ENCODE measurements at places on chromosomes 13 and 19.

GRCh38 chr13:101584331-101584730, 131.9 kb downstream of the ITGBL1 start:
- DNase-seq: no peak

DNA sequence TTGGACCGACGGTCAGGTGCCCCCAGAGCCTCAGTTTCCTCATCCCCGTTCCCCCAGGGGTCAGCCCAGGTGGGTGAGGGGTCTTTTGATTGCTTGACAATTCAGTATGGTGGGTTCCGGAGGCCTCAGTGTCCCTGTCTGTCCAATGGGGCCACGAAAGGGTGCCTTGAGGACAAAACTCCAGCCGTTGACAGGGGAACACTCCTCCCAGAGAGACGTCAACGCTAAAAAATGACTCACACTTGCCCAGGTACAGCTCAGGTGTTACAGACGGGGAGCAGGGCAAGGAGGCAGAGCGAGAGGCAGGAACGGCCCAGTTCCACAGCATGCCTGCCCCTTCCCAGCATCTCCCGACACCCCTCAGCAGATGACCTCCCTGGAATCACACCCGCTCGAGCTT, 1.8 kb downstream of the TNFAIP8L1 start:
- no peak for DNase-seq

GRCh38 chr13:73167028-73167820, 108.4 kb downstream of the KLF5 start:
- no peak for DNase-seq

GRCh38 chr19:56309511-56310185, 5.0 kb downstream of the ZSCAN5A start:
- peak; percentile 81 for DNase-seq

GRCh38 chr19:50486823-50487515, 10.3 kb upstream of the GARIN5A start:
- peak; percentile 10 for DNase-seq

- DNase-seq: no peak
Measured at GRCh38 chr19:45027371-45027770, 11.5 kb upstream of the CLASRP start.

GRCh38 chr19:31528261-31528660, 179.0 kb upstream of the TSHZ3 start:
- DNase-seq: no peak

DNA sequence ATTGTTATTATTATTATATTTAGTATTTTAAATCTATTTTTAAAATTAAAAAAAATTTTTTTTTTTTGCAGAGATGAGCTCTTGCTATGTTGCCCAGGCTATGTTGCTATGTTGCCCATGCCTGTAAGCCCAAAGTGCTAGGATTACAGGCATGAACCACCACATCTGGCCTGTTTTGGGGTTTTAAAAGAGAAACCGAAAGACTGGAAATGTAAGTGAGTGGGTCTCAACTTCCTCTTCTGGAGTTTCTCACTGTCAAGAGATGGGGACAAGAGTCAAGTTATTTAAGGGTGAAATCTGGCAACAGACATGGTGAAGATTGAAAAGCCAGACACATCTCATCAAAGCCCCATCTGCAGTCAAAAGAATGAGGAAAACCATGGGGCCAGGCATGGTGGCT, 4.2 kb upstream of the OR7G3 start:
- DNase-seq: no peak

- DNase-seq: no peak
Measured at GRCh38 chr19:2787115-2787514, 1.8 kb downstream of the THOP1 start.

- no peak for DNase-seq
Measured at GRCh38 chr13:51451134-51451466, 1.7 kb downstream of the INTS6 start.

DNA sequence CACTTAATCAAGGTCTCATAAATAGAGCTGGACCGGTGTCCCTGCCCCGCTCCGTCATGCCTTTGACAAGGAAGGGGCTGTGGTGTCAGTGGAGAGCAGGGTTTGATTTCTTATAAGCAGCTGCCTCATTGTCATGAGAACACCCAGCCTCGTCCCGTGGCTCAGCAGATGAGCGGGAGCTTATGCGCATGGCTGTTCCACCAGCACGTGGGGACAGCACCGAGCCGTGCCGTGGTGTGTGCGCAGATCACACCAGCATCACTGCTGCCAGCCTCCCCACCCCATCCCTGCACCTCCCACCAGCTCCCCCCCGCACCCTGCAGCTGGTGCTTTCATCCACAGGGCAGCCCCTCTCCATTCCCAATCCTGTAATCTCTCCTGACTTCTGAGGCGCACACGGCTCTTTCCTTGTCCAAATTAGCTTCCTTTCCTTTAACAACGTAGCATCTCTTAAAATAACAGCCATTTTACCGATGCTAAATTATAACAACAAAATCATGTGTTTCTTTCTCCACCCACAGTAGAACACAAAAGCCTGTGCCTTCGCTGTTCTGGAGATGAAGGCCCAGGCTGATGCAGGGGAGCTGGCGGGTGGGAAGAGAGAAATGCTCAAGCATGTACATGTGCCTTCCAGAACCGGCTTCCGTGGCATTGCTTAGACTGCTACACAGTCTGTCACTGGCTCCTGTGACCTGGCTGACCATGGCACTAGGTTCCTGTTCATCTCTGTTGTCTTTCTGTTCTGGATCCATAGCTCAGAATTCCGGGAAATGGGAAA, 96.8 kb downstream of the RAB20 start:
- DNase-seq: no peak

GRCh38 chr13:109110159-109110558, 480.7 kb downstream of the MYO16 start:
- DNase-seq: no peak

- no peak for DNase-seq
Measured at GRCh38 chr13:23797276-23797903, 91.8 kb downstream of the MIPEP start.

DNA sequence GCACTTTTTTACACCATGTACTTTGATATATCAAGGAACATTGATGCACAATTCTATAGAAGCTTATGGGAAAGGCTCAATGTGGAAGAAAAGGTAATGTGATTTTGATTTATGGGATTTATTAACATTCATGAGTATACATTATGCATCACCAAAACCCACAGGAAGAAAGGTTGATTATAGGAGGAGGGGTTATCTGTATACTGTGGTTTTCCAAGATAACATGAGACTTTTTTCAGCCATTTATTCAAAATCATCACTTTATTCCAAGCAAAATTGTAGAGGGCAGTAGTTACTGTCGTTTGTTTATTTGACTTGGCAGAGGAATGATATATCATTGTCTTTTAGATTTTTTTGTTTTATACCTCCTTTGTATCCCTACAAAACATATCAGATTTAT, 54.9 kb downstream of the WDFY2 start:
- no peak for DNase-seq

DNA sequence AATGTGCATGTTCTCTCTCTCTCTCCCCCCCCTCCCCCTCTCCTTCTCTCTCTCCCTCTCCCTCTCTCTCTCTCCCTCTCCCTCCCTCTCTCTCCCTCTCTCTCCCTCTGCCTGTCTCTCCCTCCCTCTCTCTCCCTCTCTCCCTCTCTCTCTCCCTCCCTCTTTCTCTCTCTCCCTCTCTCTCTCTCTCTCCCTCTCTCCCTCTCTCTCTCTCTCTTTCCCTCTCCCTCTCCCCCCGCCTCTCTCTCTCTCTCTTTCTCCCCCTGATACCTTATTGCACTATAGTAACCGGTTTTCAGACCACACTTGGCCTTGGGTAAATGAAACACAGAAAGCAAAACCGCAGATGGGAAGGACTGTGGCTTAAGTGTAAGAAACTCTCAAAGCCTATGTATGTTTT, 34.7 kb upstream of the SPACA7 start:
- DNase-seq: no peak

GRCh38 chr13:78024996-78025395, 106.4 kb upstream of the EDNRB start:
- DNase-seq: no peak

DNA sequence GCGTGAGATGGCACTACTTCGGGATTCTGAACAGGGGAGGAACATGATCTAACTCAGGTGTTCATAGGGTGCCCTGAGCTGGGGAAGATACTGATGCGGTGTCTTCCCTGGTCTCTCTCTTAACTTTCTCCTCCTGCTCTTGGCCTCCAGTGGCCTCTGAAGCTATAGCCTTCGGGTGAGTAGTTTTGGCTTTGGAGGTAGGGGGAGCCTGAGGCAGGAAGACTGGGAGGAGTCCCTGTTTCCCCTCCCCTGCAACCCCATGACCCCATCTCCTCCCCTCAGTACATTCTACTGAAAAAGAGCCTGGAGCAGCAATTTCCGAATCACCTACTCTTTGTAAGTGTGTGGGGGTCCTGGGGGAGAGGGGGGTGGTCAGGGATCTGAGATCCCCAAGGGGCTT, 3.5 kb downstream of the SELENOV start:
- no peak for DNase-seq

DNA sequence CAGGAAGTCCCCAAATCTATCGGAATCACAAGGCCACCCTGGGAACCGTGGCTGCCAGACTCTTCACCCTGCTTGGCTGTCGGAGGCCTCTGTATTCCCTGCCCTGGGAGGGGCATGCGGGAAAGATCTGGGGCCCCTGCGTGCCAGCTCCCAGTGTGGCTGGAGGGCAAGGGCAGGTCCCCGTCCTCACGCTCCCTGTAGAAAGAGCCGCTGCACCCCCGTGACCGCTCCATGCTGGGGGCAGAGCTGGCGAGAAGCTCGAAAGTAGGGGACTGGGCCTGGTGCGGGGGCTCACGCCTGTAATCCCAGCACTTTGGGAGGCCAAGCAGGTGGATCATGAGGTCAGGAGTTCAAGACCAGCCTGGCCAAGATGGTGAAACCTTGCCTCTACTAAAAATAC, 208.4 kb upstream of the SOX1 start:
- no peak for DNase-seq

DNA sequence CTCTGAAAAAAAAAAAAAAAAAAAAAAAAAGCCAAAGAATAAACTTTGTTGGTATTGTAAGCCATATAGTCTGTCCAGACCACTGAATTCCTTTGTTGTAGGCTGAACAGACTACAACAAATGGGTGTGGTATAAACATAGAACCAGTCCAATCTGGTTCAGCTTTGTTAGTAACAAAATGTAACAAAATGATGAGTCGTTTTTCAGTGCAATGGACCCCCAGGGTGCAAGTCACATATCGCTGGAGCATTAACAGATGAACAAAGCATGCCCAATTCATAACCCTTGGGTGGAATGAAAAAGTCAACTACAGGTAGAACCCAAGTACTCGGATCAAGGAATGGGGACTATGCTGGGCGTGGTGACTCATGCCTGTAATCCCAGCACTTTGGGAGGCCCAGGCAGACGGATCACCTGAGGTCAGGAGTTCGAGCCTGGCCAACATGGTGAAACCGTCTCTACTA, 13.6 kb upstream of the FCHO1 start:
- DNase-seq: no peak
